Colonic mucosa (tissue), 4 donors: ENCODE measurements at places on chromosomes 5 and 9. TPM values are rescaled to one million over a fixed set of nuclear protein-coding genes. Genes with fewer than 3 reads are reported as not detected.

TLX3 gene
- not detected for total RNA-seq

FCN2 gene
- total RNA-seq: not detected

SLC1A3 gene
- total RNA-seq: 0.50 TPM

SLCO6A1 gene
- not detected for total RNA-seq

DIPK1B gene
- total RNA-seq: 2.8 TPM

SLC6A19 gene
- total RNA-seq: 56.2 TPM

PCDHGA4 gene
- 0.20 TPM for total RNA-seq

WDR31 gene
- total RNA-seq: 3.5 TPM
